ENCODE measurements at places on chromosomes 3 and 15.

GRCh38 chr3:46736006-46736872 lies 18.6 kb upstream of the PRSS50 start:
- DNase-seq: no peak

DNA sequence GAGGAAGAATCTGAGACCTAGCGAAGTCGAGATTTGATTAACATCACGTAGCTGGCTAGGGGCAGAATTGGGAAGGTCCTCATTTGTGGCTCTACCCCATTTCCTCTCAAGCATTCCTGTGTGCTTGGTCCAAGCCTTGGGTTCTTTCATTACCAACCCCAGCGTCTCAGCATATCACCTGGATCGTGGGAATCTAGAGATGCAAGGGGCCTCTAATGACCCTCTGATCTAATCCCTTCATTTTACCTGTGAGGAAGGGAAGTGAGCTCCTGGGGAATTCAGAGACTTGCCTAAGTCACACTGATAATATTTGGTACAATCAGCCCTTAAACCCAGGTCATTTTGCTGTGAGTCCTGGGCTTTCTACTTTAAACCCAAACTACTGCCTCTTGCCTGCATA lies 2.0 kb downstream of the GPR87 start:
- DNase-seq: no peak

GRCh38 chr3:50354850-50355249 lies 4.2 kb downstream of the CYB561D2 start:
- no peak for DNase-seq

GRCh38 chr3:186517218-186517617 lies 27.0 kb downstream of the CRYGS start:
- DNase-seq: no peak
